ENCODE measurements at places on chromosomes 16 and 17. TPM values are rescaled to one million over a fixed set of nuclear protein-coding genes. Genes with fewer than 3 reads are reported as not detected.

DNA sequence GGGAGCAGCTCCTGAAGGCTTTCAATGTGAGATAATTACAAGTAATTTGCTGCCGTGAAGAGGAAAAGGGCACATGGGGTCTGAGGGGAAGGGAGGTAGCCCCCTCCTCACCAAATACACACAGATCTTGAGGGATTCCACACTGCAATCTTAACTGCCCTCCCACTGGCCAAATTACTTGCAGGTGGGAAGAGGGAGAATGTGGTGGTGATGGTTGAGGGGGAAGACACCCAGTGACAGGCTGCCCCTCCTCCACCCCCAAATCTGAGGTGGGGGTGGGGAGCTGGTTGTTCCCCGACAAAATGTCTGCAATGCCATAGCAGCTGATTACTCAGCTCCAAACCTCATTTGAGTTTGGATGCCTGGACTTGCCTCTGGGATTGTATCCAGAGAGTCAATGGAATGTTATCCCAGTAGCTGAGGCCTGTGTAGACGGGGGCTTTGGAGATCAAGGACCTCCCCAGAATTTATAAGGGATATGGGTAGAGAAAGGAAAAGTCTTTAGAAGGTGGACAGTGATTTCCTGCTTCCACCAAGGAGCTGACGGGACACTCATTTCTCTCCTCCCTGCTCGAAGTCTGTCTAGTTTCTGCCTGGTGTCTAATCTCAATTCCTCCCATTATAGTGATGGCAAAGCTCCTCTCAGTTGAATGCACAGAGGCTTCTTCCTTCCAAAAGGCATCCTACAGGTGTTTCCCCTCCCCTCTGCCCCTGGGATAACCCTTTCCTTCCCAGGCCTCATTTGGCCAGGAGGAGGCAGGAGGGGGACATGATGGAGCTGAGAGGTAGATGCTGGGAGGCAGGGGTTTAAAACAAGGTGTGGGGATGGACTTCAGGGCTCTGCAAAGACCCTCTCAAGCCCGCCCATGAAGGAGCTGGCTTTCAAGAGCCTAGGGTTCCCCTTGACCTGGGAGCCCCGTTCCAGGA, 8.7 kb downstream of the DLX4 start:
- no peaks in the 10 kb centered on the region for H3K4me1 ChIP-seq
- no peaks in the 10 kb centered on the region for H3K36me3 ChIP-seq
- H3K27ac ChIP-seq, result no peak overlapping the region
- no peak for DNase-seq

Gene TACO1
- total RNA-seq, result 20.7 TPM

Gene MYH3
- total RNA-seq, result 1.0 TPM

- H3K27ac ChIP-seq, result no peak overlapping the region
- H3K36me3 ChIP-seq, result no peaks in the 10 kb centered on the region
- H3K27me3 ChIP-seq, result no peaks in the 10 kb centered on the region
These were observed 5.2 kb upstream of the ALDOA start for GRCh38 chr16:30060346-30060745.

Gene CDH3
- total RNA-seq, result 11.3 TPM

Gene KLHL11
- 27.7 TPM for total RNA-seq

Measured in lung (tissue), 17 donors.